ENCODE measurements at places on chromosomes 7 and 10. TPM values are rescaled to one million over a fixed set of nuclear protein-coding genes. Genes with fewer than 3 reads are reported as not detected.

DNA sequence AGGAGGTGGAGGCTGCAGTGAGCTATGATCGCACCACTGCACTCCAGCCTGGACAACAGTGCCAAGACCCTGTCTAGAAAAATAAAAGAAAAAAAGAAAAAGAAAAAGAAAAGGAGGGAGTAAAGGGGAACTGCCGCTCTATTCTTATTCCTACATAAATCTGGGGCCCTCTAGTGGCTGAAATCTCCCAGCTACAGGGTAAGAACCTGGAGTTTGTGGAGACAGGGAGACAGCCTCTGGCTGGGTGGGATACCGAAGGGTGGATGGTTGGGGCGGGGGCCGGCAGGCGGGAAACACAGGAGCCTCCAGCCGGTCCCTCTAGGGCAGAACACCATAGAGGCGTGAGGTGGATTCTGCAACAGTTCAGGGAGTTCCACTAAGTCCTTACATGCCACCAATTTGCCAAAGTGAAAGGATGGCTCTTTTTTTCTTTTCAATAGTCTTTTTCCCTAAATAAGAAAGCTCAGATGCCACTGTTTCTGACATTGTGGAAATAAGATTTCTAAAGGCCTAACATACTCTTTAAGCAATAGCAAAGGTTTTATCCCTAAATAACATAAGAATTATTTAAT lies 117.3 kb downstream of the SVIL start:
- peaks cover 88% of the 10 kb centered on the region for H3K36me3 ChIP-seq
- H3K4me1 ChIP-seq, result no peaks in the 10 kb centered on the region
- no peak overlapping the region for H3K4me3 ChIP-seq
- H3K27ac ChIP-seq, result no peak overlapping the region
- peak; percentile 34 for DNase-seq

- H3K36me3 ChIP-seq, result peaks cover 66% of the 10 kb centered on the region
- H3K27ac ChIP-seq, result no peak overlapping the region
- H3K27me3 ChIP-seq, result no peaks in the 10 kb centered on the region
- no peak overlapping the region for H3K4me3 ChIP-seq
- H3K4me1 ChIP-seq, result peaks cover 8% of the 10 kb centered on the region
- DNase-seq, result peak; percentile 36
Observed at GRCh38 chr7:100034871-100035510, 14.6 kb upstream of the ZSCAN21 start.

DNA sequence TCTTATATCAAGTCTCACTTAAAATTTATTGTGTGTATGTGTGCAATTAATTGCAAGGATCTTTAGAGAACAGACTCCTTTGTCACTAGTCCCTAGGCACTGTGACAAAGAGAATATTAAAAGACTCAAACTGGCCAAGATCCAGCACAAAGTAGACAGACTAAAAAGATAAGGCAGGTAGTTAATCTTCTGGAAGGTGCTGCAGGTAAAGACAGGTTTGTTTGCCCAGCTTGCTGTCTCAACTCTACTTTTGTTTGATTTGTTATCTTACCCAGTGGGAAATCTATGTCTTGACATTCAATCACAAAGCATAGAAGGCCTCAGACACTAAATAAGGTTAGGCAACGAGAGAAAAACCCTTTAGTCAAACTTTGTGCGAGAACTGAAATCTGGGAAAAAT lies 807.9 kb upstream of the LRRN3 start:
- H3K36me3 ChIP-seq, result no peaks in the 10 kb centered on the region
- H3K27me3 ChIP-seq, result no peaks in the 10 kb centered on the region
- no peaks in the 10 kb centered on the region for H3K4me1 ChIP-seq
- H3K27ac ChIP-seq, result no peak overlapping the region

DNA sequence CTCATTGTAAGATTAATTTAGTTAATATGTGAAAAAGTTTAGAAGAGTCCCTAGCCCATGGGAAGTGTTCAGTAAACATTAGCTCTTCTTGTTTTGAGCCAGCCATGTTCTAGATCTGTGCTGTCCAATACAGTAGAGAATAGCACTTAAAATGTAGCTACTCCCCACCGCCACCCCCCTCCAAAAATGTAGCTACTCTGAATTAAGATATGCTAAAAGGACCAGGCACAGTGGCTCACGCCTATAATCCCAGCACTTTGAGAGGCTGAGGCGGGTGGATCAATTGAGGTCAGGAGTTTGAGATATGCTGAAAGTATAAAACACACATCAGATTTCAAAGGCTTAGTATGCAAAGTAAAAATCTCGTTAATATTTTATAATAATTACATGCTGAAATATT lies 47.3 kb upstream of the MXI1 start:
- no peak overlapping the region for H3K27ac ChIP-seq
- H3K36me3 ChIP-seq, result no peaks in the 10 kb centered on the region
- no peak for DNase-seq
- no peaks in the 10 kb centered on the region for H3K27me3 ChIP-seq

Gene OR6V1
- not detected for total RNA-seq

- H3K36me3 ChIP-seq, result no peaks in the 10 kb centered on the region
- peaks cover 7% of the 10 kb centered on the region for H3K4me1 ChIP-seq
- DNase-seq, result peak; percentile 73
- H3K4me3 ChIP-seq, result no peak overlapping the region
- H3K27me3 ChIP-seq, result no peaks in the 10 kb centered on the region
Observed at GRCh38 chr10:63666836-63667383, 145.7 kb downstream of the REEP3 start.

GRCh38 chr10:119643306-119644204 lies 7.6 kb upstream of the BAG3 start:
- H3K4me1 ChIP-seq, result no peaks in the 10 kb centered on the region
- no peaks in the 10 kb centered on the region for H3K36me3 ChIP-seq
- no peak overlapping the region for H3K27ac ChIP-seq
- no peaks in the 10 kb centered on the region for H3K27me3 ChIP-seq
- H3K4me3 ChIP-seq, result no peak overlapping the region
- no peak for DNase-seq

Gene PCDH15
- not detected for total RNA-seq

- no peak overlapping the region for H3K27ac ChIP-seq
- no peak for DNase-seq
- H3K4me1 ChIP-seq, result peaks cover 10% of the 10 kb centered on the region
- no peaks in the 10 kb centered on the region for H3K27me3 ChIP-seq
- H3K36me3 ChIP-seq, result peaks cover 10% of the 10 kb centered on the region
Observed at GRCh38 chr10:21165489-21165888, 268.4 kb upstream of the NEBL start.

DNA sequence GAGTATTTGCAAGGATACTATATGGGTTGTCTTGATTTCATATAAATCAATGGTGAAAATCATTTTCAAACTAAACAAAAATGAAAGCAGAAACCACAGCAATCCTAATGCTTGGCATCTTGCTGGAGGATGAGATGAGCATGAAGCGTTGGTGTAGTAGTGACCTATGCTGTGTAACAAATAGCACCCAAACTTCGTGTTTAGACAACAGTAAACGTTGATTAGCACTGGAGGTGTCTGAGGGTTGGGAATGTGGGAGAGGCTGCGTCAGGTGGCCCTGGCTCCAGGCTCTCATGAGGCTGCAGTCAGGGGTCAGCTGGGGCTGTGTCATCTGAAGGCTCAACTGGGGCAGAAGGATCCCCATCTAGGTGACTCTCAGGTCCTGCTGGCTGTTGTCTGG lies 67.8 kb downstream of the MICALL2 start:
- no peak overlapping the region for H3K27ac ChIP-seq
- peaks cover 31% of the 10 kb centered on the region for H3K27me3 ChIP-seq
- H3K36me3 ChIP-seq, result no peaks in the 10 kb centered on the region
- no peak for DNase-seq

DNA sequence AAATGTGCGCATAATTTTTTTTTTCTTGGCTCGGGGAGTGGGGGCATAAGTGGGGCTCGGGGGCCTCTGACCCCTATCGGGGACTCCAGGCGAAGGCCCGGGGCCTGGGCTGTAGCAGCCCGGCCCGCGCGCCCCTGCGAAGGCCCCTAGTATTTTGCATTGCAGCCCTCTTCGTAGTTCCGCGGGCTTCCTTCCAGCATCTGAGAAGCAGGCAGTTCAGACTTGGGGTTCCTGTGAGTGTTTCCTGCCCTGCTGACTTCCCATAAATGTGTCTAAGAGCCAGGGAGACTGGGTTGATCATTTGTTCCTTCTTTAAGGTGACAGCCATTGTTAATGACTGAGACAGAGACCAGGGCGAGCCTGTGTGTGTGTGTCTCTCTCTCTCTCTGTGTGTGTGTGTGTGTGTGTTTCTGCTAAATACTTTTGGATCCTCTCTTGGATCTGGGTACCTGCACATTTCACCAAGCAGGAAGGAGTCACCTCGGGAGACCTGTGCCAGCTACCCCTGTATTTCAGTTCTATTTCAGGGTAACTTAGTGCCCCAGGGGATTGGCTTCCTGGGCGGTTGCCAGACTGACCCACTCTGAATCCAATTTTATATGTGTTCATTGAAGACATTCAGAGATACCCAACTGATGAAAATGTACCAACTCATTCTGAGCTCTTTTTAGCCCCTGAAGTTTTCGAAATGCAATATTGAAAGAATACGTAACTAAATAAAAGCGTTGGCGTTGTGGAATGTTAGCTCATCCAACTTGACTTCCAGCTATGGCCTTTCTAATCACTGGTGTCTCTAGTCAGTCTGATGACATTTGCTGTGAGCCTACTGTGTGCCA lies 805 bp downstream of the MSRB2 start:
- peak; percentile 46 for DNase-seq
- no peaks in the 10 kb centered on the region for H3K27me3 ChIP-seq
- peak overlapping the region; percentile 94 for H3K4me3 ChIP-seq
- H3K36me3 ChIP-seq, result peaks cover 9% of the 10 kb centered on the region

DNA sequence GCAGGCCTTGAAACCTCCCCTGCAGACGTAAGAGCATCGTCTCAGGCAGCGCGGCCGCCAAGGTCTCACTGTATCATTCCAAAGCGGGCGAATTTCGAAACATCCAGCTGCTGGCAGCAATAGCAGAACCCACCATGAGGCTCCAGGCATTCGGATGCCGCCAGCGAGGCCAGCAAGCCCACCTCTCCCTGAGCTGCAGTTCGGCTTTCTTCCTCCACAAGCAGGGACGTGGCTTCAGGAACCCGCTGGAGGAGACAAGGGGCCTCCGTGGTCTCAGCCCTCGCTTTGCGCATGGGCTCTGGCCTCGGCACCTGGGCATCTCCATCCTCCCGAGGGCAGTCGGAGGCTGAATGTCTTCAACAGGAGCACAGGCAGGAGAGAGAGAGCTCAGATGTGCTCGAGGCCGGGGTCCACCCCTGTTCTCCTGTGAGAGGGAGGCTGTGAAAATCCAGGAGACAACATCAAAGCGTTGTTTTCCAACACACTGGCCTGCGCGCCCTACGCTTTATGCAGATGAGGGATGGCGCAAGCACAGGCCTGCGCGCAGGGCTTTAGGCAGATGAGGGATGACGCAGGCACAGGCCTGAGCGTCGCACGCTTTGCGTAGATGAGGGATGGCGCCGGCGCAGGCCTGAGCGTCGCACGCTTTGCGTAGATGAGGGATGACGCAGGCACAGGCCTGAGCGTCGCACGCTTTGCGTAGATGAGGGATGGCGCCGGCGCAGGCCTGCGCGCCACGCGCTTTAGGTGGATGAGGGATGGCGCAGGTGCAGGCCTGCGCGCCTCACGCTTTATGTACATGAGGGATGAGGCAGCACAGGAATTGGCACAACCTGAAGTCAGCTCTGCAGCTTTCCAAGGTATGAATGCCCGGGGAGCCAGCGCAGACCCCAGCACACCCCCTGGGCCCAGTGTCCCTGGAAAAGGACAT lies 103.2 kb downstream of the WDR37 start:
- no peak overlapping the region for H3K4me3 ChIP-seq
- H3K4me1 ChIP-seq, result no peaks in the 10 kb centered on the region
- DNase-seq, result no peak
- H3K27ac ChIP-seq, result no peak overlapping the region
- H3K27me3 ChIP-seq, result peaks cover 22% of the 10 kb centered on the region
- no peaks in the 10 kb centered on the region for H3K36me3 ChIP-seq

DNA sequence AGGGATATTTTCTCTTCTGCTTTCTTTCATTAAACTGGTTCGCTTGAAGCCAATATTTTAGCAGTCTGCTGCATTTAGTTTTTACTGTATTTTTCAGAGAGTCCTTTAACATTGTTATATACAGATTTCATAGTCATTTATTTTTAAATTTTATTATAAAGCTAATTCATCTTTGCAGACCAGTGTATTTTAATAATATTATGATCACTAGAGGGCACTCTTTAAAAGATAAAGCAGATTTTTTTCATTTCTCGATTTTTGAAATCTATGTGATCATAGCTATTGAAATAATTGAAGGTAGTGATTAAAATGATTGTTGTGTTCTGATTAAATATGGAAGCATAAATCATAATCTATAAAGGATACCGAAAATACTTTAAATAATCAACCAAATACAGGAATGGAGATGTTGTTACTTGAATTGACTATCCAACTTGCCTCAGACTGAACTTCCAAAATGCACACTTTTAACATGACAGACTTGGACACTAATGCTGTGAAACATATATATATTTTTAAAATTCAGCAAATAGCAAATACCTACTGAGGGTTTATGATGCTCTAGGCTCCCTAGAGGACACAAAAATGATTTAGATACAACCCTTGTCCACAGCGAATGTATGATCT lies 35.2 kb downstream of the ST7 start:
- no peak for DNase-seq
- H3K27me3 ChIP-seq, result no peaks in the 10 kb centered on the region
- H3K36me3 ChIP-seq, result no peaks in the 10 kb centered on the region
- no peaks in the 10 kb centered on the region for H3K4me1 ChIP-seq
- no peak overlapping the region for H3K4me3 ChIP-seq

Gene CLCN1
- total RNA-seq, result not detected

Gene IFT22
- 21.5 TPM for total RNA-seq

GRCh38 chr10:84205049-84205852 lies 10.9 kb downstream of the CDHR1 start:
- peak; percentile 67 for DNase-seq
- H3K36me3 ChIP-seq, result no peaks in the 10 kb centered on the region
- no peak overlapping the region for H3K27ac ChIP-seq
- H3K4me1 ChIP-seq, result no peaks in the 10 kb centered on the region
- H3K27me3 ChIP-seq, result peaks cover 43% of the 10 kb centered on the region

DNA sequence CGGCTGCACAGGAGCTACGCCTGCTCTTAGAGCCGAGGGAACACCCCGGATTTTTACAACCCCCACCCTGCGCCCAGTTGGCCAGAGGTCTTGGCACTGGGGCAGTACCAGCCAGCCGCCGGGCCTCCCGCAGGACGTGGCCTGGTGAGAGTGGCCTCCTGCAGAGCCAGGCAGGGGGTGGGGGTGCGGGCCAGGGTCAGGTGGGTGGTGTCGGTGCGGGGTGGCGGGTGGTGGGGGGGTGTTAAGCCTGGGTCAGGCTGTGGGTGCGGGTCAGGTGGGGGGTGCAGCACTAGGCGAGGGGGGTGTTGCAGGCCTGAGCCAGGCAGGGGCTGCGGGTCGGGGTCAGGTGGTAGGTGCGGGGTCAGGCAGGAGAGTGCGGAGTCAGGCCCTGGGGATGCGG lies 647 bp downstream of the ECHS1 start:
- H3K4me1 ChIP-seq, result peaks cover 10% of the 10 kb centered on the region
- DNase-seq, result no peak
- H3K36me3 ChIP-seq, result peaks cover 39% of the 10 kb centered on the region
- no peaks in the 10 kb centered on the region for H3K27me3 ChIP-seq
- H3K4me3 ChIP-seq, result peak overlapping the region; percentile 82
- peak overlapping the region; percentile 88 for H3K27ac ChIP-seq

DNA sequence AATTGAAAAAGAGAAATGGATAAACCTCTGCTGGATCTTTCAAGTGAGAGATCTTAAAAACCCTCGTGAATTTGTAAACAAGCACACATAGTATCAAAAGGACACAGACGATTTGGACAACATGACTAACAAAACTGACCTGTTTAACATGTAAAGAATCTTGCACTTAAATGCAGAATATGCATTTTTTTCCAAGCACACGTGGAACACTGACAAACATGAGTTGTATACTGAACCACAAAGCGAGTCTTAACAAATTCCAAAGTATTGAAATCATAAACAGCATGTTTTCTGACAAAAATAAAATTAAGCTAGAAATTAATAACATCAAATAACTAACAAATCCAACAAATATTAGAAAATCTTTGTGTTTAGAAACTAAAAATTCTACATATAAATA lies 65.0 kb upstream of the ZNF746 start:
- no peak overlapping the region for H3K27ac ChIP-seq
- no peak overlapping the region for H3K4me3 ChIP-seq
- no peaks in the 10 kb centered on the region for H3K27me3 ChIP-seq
- H3K36me3 ChIP-seq, result peaks cover 13% of the 10 kb centered on the region
- peaks cover 26% of the 10 kb centered on the region for H3K4me1 ChIP-seq

All from MCF 10A (cell line).